Fibroblast of upper back skin (primary cell): ENCODE measurements at places on chromosomes 7 and 10.

GRCh38 chr10:124603376-124604213 lies 140.6 kb downstream of the FAM53B start:
- DNase-seq = no peak

GRCh38 chr7:155587486-155587885 lies 41.1 kb upstream of the CNPY1 start:
- DNase-seq = no peak

- peak; percentile 77 for DNase-seq
Observed at GRCh38 chr10:3424111-3424851, 251.7 kb upstream of the PITRM1 start.

- no peak for DNase-seq
Observed at GRCh38 chr10:53412651-53413050, 640.1 kb upstream of the MBL2 start.

GRCh38 chr7:28678431-28678965 lies 266.2 kb downstream of the CREB5 start:
- peak; percentile 25 for DNase-seq

DNA sequence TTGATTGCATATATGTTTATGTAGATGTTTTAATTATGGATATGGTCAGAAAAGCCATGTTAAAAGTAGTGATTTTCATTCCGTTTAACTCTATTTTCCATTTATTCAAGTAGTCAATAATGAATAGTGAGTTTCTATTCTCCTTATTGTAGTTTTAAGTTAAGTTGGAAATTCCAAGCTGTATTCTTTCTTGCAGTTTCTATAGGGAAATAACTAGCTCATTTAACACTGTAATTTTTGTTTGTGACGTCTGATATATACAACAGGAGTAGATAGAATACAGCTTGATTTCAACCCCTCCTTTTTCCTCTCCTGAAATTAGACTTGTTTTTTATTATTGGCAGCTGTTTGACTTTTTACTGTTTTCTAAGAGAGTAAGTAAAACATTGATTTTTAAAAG lies 47.2 kb downstream of the SLK start:
- no peak for DNase-seq

- DNase-seq = peak; percentile 81
Observed at GRCh38 chr7:134891262-134891695, 95.0 kb upstream of the AGBL3 start.

- no peak for DNase-seq
Observed at GRCh38 chr7:84535580-84536270, 341.1 kb upstream of the SEMA3A start.

- no peak for DNase-seq
Observed at GRCh38 chr7:72023926-72024325, 388.2 kb downstream of the CALN1 start.

DNA sequence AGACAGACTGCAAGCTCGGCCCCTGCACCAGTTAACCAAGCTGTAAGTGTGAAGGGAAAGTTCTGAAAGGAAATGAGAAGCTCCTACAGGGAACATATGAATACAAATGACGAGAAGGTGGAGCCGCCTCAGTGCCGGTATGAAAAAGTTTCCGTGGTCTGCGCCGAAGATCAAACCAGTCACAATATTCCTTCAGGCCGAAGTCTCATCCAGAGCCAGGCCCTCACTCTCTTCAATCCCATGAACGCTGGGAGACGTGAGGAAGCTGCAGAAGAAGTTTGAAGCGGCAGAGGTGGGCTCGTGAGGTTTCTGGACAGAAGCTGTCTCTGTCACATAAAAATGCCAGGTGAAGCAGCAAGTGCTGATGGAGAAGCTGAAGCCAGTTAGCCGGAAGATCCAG lies 71.9 kb downstream of the CFAP46 start:
- no peak for DNase-seq

- DNase-seq = no peak
Observed at GRCh38 chr10:133082685-133083421, 4.9 kb upstream of the ADGRA1 start.

DNA sequence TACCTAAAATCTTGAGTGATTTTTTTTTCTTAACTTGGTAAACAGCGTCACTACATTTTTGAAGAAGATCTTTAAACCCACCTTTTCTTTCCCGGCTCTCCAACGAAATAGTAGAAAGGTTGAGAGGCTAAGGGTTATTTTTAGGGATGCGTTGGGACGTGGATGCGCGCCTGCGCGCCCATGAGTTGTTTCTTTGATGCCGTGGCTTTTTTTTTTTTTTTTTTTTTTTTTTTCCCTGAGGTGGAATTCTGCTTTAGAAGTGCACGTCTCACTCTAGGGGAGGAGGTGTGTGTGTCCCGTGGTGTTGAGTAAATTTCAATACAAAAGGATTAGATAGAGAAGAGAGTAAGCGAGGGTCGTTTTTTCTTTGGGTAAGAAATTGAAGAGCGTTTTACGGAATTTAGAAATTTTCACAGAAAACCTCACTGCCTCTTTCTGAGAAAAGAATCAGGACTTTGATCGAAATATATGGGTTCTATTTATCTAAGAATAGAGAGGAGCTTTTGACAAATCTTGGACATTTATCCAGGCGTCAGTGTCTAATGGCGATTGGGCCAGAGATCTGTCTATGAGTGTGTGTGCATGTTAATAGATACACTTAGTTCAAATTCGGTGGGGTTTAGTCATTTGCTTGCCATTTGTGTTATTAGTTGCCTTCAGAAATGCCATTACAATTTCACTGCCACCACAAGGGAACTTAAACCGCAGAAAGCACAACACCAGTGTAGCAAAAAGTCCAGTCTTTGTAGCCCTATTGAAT lies 1.2 kb upstream of the SP8 start:
- no peak for DNase-seq

DNA sequence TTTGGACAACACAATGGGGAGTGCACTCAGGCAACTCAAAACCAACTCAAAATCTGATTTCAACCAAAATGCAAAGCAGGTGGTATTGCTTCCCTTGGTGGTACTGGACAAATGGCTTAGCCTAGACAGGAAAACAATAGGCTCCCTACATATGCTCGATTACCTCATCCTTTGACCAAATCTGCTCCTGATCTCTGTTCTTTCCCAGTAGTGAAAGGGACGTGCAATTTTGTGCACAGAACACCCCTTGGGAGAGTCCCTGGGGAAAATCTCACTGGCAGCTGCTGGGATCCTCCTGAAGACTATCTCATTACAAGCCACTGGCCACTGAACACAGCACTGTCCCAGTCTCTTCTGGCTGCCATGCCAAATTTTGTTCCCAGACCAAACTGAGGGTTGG lies 149.2 kb upstream of the VSTM2A start:
- no peak for DNase-seq

- DNase-seq = no peak
Observed at GRCh38 chr7:112946350-112946749, 140.3 kb downstream of the GPR85 start.

DNA sequence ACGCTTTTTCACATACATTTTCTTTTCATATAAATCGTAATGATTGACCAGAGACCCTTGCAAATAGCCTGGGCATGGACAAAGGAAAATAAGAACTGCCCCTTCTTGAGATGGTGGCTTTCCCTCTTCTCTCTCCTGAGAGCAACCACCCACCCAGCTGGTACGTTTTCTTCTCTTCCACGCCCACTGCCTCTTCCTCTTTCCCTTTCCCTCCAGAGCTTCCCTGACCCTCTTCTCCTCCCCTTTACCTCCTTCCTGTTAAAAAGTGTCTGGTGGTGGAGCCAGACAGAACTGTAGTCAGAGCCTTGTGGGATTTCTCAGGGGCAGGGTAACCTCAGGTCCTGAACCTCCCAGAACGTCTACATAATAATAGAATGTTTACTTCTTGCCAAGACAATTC lies 23.2 kb downstream of the GPR141 start:
- no peak for DNase-seq

GRCh38 chr7:26510231-26510957 lies 218.7 kb downstream of the SNX10 start:
- DNase-seq = no peak

- peak; percentile 75 for DNase-seq
Observed at GRCh38 chr10:114905450-114905849, 32.5 kb upstream of the TRUB1 start.

GRCh38 chr10:5525561-5526341 lies 990 bp downstream of the CALML3 start:
- DNase-seq = peak; percentile 17

DNA sequence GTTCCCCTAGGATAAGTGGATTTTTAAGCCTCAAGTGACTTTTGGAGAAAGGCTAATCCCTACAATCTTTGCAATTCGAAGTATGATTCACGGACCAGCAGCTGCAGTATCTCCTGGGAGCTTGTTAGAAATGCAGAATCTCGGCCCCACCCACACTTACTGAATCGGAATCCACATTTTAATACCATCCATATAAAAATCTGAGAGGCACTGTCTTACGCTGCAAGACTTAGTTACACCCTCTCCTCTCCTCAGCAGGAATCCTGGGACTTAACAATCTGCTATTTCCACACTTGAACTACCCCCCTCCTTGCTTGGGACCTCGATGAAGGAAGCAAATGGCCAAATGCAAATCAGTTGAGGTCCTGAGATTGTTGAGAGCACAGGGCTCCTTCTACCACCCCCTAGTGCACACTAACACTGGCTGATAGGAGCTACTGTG lies 21.0 kb downstream of the ITPRIP start:
- peak; percentile 79 for DNase-seq
